Activated CD8-positive, alpha-beta memory T cell treated with anti-CD3 and anti-CD28 coated beads, Interleukin-2, amount 10 ng/mL, durations not matched to agents 7 days and 5 days (primary cell): ENCODE measurements at places on chromosomes 11 and 22. TPM values are rescaled to one million over a fixed set of nuclear protein-coding genes. Genes with fewer than 3 reads are reported as not detected.

DNA sequence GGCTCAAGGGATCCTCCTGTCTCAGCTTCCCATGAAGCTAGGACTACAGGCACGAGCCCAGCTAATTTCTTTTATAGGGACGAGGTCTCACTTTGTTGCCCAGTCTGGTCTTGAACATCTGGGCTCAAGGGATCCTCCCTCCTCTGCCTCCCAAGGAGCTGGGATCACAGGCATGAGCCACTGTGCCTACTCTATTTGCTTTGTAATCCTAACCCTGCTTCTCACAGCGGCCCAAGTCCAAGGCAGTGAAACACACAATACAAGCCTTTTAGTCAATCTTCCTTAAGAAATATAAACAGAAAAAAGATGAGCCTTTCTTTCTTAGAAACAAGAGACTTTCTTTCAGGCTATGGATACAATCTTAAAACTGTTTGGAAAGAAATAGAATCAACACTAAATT, 115.2 kb upstream of the SORL1-AS1 start:
- DNase-seq: no peak

DNA sequence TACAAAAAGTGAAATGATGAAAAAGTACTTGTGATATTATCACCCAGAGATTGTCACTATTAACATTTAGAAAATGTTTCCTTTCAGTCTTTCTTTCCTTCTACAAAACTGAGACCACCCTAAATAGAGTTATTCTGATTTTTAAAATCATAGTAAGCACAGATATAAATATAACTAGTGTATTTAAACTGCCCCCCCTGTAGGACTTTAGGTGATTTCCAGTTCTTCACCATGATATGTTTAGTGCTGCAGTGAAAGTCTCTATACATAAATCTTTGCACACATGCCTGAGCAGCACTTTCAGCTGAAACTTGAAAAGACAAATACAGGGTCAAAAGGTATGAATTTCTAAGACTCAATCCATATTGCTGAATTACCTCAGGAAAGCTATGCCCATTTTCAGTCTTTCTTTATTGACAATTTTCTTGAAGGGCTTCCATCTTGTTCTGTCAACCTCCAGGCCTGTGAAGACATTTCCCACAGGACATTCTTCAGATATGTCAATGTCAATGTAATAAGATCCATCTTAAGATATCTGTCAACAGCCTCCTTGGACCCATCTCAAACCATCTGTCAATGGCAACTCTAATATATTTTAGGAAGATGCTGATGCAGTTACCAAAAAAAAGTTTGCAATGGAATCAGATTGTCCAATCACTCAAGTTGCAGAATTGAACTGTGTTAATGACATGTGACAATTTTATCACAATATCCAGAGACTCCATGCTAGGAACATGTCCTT, 30.8 kb upstream of the LDLRAD3 start:
- DNase-seq: no peak

DNA sequence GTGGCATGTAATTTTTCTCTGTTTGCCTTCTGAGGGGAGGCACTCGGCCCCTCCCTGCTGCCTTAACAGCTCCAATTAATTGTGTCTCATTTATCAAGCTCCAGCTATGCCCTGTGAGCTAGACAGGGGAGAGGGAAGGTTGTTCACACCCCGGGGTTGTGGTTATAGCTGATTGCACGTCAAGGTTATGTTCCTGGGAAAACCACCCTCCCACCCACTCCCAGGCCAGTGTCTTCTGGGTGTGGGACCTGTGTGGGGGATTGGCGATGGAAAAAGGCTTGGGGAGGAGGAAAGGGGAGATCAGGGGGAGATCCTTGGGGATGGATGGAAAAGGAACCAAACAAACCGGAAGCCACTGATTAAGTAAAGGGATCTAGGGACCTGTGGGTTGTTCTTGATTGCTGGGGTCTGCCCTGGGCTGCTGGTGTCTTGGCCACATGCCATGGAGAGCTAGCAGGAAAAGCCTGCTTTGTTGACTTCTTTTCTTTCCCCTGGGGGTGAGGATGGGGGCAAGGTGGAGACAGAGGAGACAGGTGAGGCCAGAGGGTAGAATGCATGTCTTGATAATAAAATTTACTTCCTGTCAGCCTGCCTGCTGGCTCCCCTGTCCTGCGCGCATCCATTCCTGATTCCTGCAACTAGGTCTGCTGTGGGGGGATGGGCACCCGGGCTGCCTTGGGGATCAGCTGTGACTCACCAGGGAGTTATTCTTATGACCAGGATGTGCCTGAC, 13.5 kb upstream of the SORL1-AS1 start:
- DNase-seq: peak; percentile 49

- no peak for DNase-seq
Measured at GRCh38 chr11:114307524-114308203, 11.5 kb downstream of the NNMT start.

DNA sequence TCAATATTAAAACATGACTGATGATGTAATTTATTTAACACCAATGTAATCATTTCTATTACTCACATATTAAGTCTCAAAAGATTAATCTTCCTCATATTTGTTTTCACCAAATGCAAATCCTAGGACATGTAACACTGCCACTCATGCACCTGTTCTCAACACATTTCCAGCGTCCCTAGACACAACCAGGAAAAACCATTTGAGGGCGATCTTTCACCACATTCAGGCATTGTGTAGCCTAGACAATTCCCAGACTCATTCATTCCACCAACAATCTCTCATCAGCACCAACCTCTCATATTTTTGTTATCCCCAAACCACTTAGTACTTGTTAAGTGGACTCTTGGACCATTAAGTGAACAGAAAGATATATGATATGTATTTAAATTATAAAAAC, 66.1 kb downstream of the SLC36A4 start:
- no peak for DNase-seq

GRCh38 chr22:28448625-28449024, 231.0 kb downstream of the TTC28 start:
- DNase-seq: no peak

DNA sequence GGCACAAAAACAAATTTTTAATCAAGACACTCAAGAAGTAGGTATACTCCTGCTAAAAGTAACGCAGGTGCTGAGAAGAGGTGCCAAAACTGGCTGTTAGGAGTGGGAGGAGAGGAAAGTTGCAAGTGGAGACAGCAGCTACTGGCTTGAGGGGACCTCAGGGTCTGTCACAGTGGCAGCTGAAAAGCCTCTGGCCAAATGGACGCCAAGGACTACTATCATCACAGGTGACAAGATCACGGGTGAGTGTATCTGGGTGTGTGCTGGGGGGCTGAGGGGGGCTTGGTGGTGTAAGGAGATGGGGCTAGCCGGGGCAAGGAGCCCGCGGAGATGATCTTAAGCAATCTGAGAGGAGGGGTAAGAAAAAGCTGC, 687 bp downstream of the ZNF202 start:
- DNase-seq: peak; percentile 46

- no peak for DNase-seq
Measured at GRCh38 chr22:11627436-11627797, 3900.6 kb upstream of the OR11H1 start.

DNA sequence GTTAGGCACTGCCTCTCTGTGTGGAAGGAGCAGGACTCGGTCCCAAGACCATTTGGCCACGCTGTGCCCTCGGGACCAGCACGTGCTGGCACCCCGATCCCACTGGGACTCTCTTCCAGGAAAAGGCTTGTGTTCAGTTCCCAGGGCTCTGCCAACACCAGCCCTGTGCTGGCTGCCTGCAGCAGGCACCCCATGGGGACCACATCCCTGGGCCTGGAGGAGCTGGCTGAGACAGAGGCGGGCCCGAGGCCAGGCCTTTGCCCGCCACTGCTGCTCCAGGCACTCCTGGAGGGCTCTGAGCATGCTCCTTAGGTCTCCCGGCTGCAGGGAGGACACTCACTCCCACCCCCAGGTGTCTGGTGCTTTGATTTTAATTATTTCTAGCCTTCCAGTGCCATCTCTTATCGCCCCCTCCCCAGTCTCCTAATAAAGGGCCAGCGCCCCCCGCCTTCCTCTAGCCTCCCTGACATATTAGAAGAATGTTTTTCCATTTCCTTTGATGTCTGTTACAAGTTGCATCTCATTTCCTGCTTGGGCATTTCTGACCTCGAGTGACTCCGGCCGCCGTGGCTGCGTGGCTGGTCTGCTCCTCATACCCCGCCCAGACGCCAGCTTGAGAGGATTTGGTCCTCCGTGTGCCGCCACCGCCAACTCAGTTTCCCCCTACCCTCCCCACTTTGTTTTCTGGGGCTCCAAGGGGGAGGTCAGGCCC, 14.4 kb downstream of the CDKN1C start:
- no peak for DNase-seq

DNA sequence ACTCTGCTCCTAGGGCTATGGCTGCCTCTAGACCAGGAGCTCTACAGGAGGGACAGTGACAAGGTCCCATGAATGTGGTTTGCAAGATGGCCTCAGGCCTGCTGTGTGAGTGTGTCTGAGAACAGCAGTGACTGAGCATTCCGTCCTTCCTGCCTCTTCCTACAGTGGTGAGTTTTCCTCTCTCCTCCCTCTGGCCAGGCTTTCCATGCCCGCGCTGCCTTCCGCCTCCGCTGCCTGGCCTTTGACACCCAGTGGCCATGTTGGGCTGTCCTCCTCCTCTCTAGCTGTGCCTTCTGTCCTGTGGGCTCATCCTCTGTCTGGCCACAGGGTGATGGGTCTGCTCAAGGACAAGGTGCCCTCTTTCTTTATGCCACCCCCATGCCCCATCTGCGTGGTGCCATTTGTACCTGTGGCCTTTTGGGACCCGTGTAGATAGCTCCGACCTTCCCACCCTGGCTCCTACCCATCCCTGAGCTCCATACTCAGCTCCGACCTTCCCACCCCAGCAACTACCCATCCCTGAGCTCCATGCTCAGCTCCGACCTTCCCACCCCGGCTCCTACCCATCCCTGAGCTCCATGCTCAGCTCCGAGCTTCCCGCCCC, 970.4 kb downstream of the BRD1 start:
- no peak for DNase-seq

GRCh38 chr11:35307221-35307621, 112.1 kb downstream of the SLC1A2 start:
- DNase-seq: no peak

DNA sequence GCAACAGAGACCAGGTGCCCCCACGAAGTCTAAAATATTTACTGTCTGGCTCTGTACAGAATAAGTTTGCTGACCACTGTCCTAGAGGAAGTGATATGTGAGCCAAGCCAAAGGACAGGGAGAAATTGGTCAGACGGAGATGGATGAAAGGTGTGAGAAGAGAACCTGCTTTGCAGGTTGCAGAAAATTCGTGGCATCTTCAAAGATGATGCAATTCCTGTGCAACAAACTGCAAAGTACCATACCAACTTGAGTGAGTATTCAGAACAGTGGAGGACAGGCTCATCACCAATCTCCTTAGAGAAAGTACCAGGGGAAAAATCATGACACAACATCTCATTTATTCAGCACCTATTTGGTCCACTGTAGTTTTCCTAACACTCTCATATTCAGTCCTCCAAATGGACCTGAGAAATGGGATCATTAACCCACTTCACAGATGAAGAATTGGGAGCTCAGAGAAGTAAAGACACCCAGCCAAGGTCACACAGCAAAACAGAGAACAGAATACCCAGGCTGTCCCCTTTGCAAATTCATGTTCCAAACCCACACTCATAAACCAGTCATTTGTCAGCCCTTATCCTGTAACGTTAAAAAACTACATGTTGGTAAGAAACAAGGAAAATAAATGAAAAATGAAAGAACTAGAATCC, 536.8 kb downstream of the MIAT start:
- DNase-seq: no peak

DNA sequence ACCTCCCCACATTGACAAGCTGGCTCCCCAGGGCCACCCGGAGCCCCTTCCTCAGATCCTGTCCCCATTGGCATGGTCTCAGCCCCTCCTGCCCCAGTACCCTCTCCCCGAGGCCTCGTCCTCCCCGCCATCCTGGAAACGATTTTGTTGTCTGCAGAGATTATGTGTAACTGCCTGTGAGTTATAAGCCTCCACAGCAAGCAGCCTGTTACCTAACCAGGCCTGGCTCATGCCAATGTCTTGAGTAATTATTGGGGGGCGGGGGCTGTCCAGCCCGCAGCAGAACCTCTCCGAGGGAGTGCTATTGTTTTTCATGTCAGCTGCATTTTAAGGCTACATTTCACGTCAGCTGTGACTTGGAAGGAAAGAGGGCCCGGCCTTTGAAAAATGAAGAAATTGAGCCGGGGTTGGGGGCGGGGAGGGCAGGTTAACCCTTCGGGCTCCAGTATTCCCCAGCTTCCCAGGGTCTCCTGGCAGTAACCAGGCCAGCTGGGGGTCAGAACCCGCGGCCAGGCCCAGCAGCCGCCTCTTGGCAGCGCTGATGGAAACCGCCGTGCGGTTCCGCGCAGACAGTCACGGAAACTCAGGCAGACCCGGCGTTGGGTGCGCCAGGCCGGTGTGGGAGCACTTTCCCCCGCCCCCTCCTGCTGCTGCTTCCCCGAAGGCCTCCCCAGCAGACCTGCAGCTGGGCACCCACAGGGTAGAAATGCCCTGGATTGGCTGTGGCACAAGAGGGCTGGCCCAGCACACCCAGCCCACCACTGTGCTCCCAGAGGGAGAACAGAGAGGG, 59.5 kb downstream of the CDKN1C start:
- DNase-seq: no peak

DNA sequence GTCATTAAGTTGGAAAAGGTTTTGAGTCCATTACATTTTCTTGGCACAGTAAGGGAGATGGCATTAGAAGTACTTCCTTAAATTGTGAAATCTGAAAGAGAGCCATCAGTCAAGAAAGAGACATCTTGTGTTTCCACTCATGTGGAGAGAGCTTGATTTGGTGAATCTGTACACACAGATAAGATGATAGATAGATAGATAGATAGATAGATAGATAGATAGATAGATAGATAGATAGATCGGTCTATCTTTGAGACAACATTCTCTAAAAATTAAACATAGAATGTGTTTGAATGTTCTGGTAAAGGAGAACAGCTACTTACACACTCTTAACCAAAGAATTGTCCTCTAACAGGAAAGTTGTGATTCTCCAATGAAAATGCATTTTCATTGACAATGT, 76.2 kb downstream of the TTC17 start:
- DNase-seq: no peak

DNA sequence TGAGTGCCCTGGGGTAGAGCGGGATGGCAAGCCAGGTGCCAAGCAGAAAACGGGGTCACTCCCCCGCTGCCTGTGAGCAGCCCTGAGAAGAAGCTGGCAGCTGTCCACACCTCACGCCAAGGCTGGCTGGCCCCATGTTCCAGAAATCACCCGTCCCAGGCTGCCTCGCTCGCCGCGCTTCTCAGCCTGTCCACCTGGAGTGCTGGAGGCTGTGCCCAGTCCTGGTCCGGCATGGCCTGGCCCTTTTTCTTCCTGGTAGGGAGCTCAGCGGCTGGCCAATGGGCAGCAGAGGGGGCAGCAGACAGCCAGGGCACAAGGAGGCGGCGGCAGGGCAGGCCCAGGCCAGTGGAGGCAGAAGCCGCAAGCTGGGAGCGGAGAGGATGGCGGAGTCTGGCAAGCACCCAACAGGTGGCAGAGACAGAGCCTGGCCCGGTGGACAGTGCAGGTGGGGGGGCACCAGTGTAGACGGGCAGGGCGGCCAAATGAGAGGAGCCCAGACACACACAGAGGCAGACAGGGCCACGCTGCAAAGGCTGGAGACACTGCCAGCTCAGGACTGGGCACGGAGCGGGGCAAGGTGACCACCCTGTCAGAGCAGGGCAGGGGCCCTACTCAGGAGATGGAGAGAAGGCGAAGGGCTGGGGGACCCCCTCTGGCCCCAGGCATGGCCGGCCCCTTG, 37.2 kb upstream of the TH start:
- DNase-seq: peak; percentile 35

GRCh38 chr22:44678556-44679305, 23.3 kb upstream of the PRR5 start:
- no peak for DNase-seq

VWCE gene
- total RNA-seq: 3.9 TPM

C11orf91 gene
- not detected for total RNA-seq

C11orf42 gene
- not detected for total RNA-seq

LMNTD2 gene
- total RNA-seq: 1.3 TPM

TEX12 gene
- total RNA-seq: not detected

TBX1 gene
- total RNA-seq: 1.1 TPM

ELFN2 gene
- total RNA-seq: 0.50 TPM

CHRDL2 gene
- total RNA-seq: not detected
